Activated CD8-positive, alpha-beta memory T cell treated with anti-CD3 and anti-CD28 coated beads for 1 hour (primary cell): ENCODE measurements at places on chromosomes 1 and 21.

- no peak for DNase-seq
Measured at GRCh38 chr1:176783309-176783708, 320.3 kb downstream of the PAPPA2 start.

DNA sequence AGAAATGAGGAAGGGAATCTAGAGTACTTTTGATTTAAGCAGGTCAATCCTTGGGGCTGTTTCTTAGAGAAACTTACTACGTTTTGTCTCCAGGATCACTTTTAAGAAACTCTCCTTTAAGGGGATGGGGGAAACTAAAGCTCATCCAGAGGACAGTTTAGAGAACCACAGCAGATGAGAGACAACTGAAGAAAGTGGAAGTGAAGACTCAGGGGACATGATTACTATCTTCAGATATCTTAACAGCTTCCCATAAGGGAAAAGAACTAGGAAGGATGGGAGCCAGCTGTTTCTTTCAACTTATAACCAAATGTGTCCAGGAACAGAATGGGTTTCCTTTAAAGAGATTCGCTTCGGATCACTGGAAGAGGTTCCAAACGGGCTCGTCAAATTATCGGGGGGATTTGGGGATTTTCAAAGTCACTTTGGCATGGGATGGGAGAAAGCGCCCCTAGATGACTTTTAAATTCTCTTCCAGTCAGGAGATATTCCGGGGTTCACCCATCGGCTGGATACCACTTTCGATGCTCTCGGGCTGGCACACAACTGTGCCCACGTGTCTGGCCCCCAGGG, 1.2 kb downstream of the SCMH1 start:
- DNase-seq, result no peak

GRCh38 chr1:22038036-22038435, 14.5 kb upstream of the CDC42 start:
- DNase-seq, result no peak

DNA sequence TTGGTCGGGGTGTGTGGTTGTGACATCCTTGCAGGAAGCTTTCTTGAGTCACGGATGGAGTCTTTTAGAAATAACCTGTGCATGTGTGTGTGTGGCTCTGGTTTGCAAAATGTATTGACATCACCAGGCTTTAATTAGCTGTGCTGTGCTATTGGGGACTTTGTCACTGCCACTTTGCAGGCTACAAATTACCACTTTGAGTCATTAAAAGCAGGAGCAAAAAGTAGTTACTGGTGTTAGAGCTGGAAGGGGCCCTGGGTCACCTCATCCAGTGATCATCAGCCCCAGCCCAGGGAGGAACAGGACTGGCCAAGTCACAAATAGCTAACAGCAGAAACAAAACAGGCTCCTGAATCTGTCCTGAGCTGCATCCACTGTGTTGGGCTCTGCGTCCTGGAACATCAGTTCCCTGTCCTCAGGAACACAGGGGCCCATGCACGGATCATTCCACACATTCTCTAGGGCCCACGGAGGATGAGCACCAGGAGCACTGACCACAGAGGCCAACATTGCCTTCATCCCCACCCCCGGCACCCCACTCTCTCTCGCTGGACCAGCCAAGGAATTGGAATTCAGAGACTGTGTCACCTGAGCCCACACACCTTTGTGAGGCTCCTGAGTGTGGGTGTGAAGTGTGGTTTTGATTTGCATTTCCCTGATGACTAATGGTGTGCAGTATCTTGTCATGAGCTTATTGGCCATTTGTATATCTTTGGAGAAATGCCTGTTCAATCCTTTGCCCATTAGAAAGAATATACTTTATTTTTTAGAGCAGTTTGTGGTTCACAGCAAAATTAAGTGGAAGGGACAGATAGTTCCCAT, 280.1 kb upstream of the C1orf174 start:
- DNase-seq, result no peak

- DNase-seq, result no peak
Measured at GRCh38 chr1:155207806-155208540, at the start of gene THBS3. TSS of gene THBS3 (minus strand) at chr1:155207897. CDS start at chr1:155207876, 21 bp downstream.

DNA sequence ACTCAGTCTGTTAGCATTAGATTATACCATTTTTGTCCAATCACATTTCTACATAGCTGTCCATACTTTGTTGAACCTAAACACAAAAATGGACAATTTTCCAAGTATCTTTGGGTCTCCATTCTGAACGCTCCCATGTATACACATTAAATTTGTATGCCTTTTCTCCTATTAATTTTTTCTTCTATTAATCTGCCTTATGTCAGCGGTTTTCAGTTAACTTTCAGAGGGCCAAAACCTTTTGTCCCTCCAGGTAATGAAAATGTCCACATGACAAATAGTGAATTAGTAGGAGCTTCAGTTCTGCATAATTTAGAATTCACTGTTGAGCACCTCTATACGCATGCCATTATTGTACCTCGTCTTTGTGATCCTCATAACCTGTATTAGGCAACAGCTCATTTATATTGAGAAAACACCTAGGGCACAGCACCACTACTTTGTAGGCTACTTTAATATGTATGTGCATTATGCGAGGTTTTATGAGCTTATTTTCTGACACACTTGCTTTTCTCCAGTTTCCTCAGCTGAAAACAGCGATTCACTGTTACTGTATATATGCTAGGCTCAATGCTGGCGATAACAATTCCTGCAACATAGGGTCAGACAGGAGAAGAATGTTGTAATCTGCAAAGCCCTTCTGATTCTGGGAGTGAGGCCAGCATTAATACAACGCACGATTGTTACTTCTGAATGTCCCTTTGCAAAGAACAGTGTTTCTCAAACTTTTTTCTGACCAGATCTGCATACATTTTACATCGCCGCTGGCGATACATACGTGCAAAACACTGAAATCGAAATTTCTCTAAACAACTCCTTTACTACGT, 1.1 kb upstream of the ABCD3 start:
- no peak for DNase-seq
